ENCODE measurements at places on chromosomes 2 and 18.

DNA sequence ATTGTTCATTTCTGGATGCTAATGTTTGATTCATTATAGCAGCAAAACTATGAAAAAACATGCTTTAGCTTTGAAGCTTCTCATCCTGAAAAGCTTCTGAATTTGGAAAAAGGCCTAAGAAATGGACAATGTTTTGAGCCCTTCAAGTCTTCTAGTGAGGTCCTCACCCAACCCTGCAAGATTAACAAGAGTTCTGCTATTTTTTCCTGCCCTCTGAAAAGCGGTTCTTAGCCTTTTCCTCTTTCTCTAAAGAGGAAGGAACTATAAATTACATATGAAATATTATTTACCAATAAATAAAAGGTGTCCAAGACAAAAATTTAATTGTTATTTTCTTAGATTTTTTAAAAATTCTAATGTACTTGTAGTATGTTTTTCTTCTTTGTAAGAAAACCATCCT lies 19.9 kb upstream of the CDH19 start:
- no peak for DNase-seq

DNA sequence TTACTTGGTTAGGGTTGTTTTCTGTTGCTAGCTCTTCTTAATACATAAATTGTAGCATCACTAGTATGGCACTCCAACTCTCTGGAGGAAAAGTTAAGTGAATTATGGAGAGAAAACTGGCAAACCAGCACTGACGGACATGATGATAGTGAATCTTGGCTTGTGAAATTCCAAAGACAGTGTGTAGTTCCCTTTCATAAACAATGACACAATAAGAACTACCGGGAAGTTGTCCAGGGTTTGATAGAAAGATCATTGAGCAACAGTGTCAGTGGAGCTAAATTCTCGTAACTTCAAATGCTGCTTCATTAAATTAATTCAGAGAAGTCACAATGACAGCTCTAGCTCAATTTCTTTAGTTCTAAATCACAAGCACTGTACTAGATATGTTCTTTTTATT lies 66.5 kb downstream of the RIT2 start:
- no peak for DNase-seq

GRCh38 chr2:149972066-149972465 lies 384.5 kb upstream of the MMADHC start:
- DNase-seq = no peak

GRCh38 chr2:125562924-125563323 lies 1093.0 kb upstream of the GYPC start:
- DNase-seq = no peak

GRCh38 chr2:46392561-46393346 lies 86.6 kb upstream of the TMEM247 start:
- DNase-seq = no peak

GRCh38 chr18:4453567-4453873 lies 1.6 kb downstream of the DLGAP1 start:
- DNase-seq = no peak

- no peak for DNase-seq
Observed at GRCh38 chr2:220469201-220469600, 841.8 kb downstream of the SLC4A3 start.

DNA sequence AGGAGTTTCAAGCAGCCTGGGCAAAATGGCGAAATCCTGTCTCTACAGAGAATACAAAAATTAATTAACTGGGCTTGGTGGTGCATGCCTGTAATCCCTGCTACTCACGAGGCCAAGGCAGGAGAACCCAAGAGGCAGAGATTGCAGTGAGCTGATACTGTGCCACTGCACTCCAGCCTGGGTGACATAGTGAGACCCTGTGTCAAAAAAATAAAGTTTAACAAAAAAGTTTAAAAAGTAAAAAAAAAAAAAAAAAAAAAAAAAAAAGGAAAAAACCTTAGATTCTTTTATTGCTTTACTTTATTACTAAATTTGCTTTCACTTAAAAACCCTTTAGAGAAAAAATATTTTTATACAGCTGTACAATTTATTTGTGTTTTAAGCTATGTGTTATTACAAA lies 10.7 kb downstream of the CREB1 start:
- DNase-seq = no peak

DNA sequence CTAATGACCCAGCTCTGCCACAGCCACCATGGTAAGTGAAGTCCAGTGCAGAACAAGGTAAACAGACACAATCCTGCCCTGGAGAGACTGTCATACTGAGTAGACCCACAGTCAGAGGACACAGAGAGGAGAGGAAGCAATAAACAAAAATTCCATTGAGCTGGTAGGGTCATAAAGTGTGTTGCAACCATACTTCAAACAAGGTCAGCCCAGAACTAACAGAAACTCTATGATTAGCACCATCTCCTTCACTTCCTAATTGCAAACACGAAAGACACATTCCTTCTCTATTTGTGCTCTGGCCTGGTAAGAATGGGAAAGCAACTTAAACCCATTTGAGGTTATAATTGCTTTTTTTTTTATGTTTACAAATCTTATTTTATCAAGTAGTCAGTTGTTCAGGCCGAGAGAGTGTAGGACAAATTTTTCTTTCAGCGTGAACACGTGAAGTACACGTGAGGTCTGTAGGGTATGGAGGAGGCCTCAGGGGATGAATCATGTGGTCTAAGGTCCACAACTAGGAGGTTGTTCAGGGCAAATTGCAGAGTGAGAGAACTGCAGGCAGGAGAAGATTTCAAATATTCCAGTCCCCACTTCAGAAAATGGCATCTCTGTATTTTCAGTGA lies 71.4 kb upstream of the GLS start:
- DNase-seq = no peak

GRCh38 chr2:202771336-202771735 lies 100.2 kb downstream of the ICA1L start:
- DNase-seq = no peak

DNA sequence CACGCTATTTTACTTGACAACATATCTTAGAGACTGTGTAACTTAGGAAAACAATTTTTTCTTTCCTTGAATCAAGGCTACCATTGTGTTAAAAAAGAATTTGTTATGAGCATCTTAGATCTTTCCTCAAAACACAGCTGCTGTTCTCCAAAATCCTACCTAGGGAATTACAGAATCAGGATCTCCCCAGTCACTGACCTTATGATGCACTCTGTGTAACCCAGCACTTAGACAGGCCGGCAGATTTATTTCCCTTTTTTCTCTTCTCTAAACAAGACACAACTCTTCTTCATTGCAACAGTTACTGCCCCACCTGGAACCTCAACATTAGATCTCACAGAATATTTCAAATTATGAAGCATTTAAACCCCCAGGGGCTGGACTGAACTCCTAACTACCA lies 13.5 kb upstream of the C2orf15 start:
- DNase-seq = no peak

GRCh38 chr2:143140864-143141661 lies 11.8 kb downstream of the ARHGAP15 start:
- no peak for DNase-seq

Data from upper lobe of right lung (tissue), 1 donor.